Cerebellum (tissue), 4 donors: ENCODE measurements at places on chromosomes 12 and 14. TPM values are rescaled to one million over a fixed set of nuclear protein-coding genes. Genes with fewer than 3 reads are reported as not detected.

DNA sequence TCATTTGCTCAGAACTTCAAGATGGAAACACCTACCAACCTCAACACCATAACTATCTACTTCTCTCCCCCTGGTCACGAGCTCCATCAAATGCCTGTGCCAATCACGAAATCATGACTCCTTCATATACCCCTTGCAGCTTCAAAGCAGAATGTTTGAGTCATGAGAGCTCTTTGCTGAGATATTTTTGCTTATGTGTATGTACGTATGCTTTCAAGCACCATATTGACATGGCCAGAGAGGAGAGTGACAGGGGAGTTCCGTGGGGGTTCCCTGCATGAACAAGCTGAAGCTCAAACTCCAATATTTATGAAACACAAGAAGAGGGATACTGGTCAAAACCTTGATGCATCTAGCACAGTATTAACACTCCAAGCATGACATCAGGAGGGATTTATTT is 374.4 kb downstream of the DPF3 start:
- no peak for DNase-seq

DNA sequence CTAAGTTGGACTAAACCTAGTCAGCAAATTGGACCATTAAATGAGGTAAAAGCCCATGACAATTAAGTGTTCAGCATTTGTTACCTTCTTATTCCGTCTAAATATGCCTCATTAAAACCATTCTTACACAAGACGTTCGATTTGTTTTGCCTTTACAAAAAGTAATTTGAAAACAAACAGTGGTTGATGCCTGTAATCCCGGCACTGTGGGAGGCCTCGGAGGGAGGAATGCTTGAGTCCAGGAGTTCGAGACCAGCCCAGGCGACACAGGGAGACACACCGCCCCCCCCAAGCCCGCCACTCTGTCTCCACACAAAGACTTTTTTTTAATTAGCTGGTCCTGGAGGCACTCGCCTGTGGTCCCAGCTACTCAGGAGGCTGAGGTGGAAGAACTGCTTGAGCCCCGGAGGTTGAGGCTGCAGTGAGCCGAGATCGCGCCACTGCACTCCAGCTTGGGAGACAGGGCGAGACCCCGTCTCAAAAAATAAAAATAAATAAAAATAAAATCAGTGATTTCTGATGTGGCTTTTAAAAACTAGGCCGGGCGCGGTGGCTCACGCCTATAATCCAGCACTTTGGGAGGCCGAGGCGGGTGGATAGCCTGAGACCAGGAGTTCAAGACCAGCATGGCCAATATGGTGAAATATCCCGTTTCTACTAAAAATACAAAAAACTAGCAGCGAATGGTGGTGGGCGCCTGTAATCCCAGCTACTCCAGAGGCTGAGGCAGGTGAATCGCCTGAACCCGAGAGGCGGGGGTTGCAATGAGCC is 856 bp upstream of the EIF4B start:
- DNase-seq: no peak

GRCh38 chr12:53977596-53978445 is 3.1 kb upstream of the HOTAIR start:
- no peak for DNase-seq

GRCh38 chr14:38724621-38725020 is 378.4 kb downstream of the SEC23A start:
- DNase-seq: no peak

- DNase-seq: no peak
Measured at GRCh38 chr12:47084172-47084571, 4.4 kb upstream of the AMIGO2 start.

DNA sequence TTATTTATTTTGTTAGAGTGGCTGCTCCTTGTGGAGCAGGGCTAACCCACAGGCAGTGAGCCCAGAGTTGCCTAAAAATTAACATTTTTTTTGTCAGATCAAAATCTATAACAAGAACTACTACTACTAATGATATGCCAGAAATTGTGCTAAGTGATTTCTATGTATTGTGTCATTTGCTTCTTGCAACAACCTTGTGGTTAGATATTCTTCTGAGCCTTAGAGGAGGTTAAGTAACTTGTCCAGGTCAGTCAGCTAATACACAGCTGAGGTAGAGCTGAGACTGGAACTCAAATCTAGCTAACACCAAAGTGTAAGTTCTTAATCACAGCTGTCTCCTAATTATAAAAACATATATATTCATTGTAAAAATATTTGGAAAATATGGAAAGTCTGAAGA is 29.8 kb downstream of the CFL2 start:
- no peak for DNase-seq

- no peak for DNase-seq
Measured at GRCh38 chr12:52097045-52097666, 17.7 kb downstream of the SMIM41 start.

GRCh38 chr14:68460541-68460940 is 332.3 kb downstream of the ZFP36L1 start:
- DNase-seq: no peak

DNA sequence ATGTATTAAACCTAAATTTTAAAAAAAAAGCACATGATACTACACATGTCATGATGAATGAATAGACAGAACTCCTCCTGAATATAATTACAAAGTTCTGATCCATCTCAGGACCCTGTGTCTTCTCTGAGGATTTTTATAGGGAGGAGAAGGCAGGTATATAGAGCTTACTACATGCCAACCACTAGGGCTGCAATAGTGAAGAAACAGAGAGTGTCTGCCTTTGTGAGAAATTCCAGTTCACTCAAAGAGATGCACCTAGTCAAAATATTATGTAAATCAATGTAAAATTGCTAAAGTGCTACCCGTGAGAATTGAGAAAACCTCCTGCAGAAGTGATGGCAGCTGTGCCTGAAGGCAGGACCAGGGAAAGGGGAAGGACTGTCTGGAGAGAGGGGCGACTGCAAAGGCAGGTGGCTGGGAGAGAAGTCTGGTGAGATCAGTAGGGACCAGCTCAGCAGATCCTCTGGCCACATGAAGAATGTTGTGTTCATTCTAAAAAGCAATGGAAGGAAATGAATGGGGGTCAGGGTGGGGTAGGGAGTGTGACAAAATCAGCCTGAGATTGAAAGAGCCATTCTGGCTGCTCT is 15.1 kb downstream of the ABHD4 start:
- no peak for DNase-seq

GRCh38 chr12:67352682-67353081 is 83.5 kb downstream of the CAND1 start:
- DNase-seq: no peak

GRCh38 chr12:10559244-10559643 is 53.6 kb downstream of the EIF2S3B start:
- no peak for DNase-seq

DNA sequence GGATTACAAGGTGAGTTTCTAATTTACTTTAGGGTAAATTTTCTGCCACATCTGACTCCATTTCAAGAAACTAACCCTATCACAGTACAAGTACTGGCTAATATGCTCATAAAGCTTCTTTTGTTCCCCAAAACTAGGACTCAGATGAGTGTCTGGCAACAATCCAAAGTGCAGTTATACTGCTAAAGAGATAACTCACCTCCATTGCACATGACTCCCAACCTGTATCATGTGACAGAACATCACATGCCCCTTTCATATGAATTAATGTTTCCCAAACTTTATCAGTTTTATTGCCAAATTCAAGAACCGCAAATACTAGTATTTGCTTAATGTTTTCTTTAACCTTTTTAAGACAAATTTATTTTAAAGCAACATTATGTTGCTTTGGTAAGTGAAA is 3.9 kb upstream of the PPP1R12A start:
- DNase-seq: no peak

GRCh38 chr12:105507311-105508038 is 177.0 kb downstream of the C12orf75 start:
- no peak for DNase-seq

DNA sequence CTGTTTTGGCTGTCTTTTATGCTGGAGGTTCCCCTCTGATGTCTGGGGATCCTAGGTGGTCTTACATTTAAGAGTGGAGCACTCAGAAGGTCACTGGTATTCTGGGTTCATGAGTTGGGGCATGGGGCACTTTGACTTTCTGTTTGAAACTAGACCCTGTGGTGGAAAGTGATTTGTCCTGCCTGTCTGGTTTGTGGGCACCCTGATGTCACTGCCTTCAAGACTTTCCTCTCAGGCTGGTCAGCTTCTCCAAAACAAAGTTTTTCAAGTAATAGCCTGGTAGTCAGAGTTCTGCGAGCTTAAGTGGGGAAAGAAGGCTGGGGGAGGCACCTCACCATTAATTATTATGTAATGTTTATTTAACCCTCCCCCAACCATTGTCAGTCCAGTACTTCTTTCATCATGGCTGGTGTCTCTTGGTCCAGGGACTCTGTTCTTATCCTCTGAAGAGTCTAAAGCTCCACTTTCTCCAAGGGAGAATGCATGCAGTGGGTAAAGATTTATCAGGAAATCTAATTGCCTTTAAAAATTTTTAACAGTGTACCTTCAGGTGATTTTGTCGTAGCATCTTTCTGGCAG is 35.3 kb downstream of the ZC3H14 start:
- DNase-seq: no peak

DNA sequence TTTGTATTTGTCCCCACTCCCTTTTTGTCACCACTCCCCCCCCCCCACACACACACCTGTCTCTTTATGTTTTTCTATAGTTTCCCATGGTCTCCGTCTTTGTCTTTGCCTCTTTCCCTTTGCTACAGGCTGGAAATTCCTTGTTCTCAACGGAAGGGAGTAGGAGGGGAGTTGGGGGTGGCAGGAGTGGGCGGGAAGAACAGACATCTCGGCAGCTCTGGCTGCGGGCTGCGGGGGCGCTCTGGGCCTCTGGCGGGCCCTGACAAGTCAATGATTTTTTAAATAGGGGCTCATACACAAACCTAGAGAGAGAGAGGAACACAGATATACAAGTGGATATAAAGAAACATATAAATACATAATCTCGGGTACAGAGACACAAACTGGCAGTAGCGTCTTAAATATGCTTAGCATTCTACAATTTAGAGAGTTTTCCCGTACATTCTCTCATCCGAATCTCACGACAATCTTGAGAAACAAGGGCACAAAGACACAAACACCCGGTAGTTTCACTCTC is 2.4 kb upstream of the NAB2 start:
- peak; percentile 70 for DNase-seq

- no peak for DNase-seq
Measured at GRCh38 chr14:72387726-72388125, 455.5 kb downstream of the RGS6 start.

DNA sequence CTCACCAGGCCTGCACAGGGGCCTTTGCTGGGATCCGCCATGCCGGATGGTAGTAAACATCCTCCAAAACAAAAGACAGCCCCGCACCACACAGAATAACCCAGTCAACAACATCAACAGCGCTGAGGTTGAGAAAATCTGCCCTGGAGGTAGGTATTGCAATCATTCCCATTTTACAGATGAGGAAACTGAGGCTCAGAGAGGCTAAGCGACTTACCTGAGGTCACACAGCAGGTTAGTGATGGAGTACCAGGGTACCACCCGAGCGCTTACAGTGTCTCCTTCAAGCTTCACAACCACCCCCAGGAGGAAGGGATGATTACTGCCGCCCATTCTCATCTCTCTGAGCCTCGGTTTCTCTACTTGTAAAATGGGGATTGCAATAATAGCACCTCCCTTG is 14.9 kb downstream of the TRPV4 start:
- DNase-seq: no peak

DNA sequence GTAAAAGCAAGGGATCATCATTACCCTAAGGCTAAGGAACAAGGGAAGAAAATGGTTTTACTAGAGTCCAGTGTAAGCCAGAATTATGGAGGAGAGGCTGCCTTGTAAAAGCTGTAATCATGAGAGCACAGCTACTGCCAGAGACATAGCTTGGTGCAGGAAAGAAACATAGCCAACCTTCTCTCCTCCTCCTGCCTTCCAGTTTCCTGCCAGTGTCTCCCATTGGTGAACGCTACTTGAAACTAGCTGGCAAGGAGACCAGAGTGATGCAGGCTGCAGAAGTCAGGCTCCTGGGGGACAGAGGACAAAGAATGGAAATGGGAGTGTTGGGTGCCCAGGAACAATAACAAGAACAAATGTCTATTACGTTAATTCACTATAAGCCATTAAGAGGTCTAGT is 158.5 kb downstream of the NELL2 start:
- DNase-seq: peak; percentile 12

- DNase-seq: no peak
Measured at GRCh38 chr14:76348898-76349297, 27.0 kb upstream of the ESRRB start.

DNA sequence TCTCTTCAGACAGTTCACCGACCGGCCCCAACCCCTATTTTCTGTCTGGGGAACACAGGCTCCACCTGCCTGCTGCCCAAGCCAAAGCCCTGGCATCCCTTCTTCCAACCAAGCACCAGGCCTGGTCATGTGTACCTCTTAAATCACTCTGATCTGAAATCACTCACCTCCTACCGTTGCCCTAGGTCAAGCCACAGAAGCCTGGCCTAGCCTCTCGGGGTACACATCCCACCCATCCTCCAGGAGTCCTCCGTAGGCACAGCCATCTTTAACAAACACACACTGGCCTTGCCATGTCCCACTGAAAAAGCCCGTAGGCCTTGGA is 81.8 kb downstream of the IRF2BPL start:
- no peak for DNase-seq

- DNase-seq: no peak
Measured at GRCh38 chr12:94813314-94813713, 163.0 kb upstream of the TMCC3 start.

DNA sequence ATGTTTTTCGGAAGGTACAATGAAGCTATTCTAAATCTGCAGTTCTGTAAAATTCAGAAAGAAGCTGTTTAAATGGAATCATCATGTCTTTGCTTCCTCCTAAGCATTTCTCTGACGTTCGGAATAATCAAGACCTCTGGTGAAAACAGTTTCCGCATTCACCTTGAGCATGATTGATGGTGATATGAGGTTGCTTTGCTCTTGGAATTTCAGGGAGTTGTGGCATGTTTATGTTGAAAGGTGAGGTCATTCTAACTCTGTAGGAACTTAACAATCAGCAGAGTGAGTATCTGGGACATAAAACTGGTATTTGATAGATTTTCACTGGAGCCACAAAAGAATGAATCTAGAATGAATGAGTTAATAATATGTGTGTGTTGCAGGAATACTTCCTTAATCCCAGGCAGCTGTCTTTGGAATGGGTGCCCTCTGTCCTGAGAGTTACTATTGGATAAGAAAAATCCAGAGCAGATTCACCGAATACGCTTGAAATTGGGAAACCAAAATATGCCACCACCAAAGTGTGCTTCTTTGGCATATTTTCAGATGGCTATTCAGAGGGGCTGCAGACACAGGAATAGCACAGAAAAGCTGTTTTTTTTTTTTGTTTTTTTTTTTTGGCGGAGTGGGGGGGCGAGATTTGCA is 599.1 kb downstream of the CCER1 start:
- no peak for DNase-seq

CISTR gene
- total RNA-seq: not detected

OR6C75 gene
- not detected for total RNA-seq

TAS2R43 gene
- total RNA-seq: 10.6 TPM

DHRS4L2 gene
- 4.7 TPM for total RNA-seq

MYBPC1 gene
- total RNA-seq: 2.0 TPM

PPP4R4 gene
- total RNA-seq: 3.0 TPM
